ENCODE measurements at places on chromosomes 4 and X.
A peak's percentile ranks its signal among the peaks of the same experiment; 100 is the strongest.

- DNase-seq, result no peak
Observed at GRCh38 chr4:142913461-142914030, 67.4 kb upstream of the INPP4B start.

- DNase-seq, result no peak
Observed at GRCh38 chrX:100642290-100642689, 1.7 kb upstream of the SRPX2 start.

GRCh38 chr4:38255572-38255971 is 295.4 kb downstream of the PTTG2 start:
- no peak for DNase-seq

GRCh38 chrX:41692162-41692749 is 3.5 kb downstream of the GPR34 start:
- no peak for DNase-seq

DNA sequence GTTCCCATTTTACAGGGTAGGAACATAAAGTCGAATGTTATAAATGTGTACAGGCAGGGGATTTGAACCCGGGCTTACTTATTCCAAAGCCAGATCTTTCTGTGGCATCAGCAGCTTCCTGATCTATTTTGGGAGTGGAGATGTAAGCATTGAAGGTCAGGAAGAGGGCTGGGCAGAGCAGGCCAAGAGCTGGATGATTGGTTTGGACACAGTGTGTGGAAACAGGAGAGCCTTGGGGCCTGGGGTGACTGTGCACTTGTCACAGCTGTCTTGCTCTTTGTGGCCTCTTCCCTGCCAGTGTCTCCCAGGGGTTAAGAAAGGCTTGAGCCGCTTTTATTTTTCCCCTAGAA is 127.9 kb upstream of the ENPP6 start:
- DNase-seq, result peak; percentile 61

GRCh38 chr4:187499956-187500355 is 495.6 kb upstream of the ZFP42 start:
- no peak for DNase-seq

- no peak for DNase-seq
Observed at GRCh38 chrX:153853180-153853901, 23.0 kb upstream of the PDZD4 start.

DNA sequence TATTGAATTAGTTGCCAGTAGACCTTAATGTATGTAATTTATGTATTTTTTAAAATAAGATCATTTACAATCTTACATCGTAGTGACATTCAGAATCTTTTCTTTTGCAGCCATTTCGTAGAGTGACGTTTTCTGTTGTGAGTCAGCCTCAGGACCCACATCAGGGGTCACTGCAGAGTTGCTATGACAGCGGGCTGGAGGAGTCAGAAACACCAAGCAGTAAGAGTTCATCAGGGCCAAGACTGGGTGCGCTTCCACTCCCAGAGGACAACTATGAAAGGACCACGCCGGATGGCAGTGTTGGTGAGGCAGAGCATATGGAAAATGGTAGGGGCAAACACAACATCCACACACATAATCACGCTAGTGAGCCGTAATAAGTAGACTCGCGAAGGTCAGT is 199.9 kb downstream of the PCDH7 start:
- DNase-seq, result no peak

DNA sequence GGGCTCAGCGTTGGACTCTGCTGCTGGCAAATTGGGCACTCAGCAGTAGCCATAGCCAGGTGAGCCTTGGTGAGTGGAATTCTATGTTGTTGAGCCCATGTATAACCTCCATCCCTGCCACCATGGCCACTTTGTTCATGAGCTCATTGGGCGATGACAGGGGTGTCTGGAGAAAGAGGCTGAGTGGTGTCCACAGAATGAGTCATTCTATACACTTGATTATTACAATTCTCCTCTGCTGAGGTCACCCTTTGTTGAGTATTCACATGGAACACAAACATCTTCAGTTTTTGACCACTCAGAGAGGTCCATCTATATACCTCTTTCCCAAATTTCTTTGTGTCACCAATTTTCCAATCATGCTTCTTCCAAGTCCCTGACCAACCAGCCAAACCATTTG is 1341.7 kb downstream of the PCDH7 start:
- DNase-seq, result no peak

DNA sequence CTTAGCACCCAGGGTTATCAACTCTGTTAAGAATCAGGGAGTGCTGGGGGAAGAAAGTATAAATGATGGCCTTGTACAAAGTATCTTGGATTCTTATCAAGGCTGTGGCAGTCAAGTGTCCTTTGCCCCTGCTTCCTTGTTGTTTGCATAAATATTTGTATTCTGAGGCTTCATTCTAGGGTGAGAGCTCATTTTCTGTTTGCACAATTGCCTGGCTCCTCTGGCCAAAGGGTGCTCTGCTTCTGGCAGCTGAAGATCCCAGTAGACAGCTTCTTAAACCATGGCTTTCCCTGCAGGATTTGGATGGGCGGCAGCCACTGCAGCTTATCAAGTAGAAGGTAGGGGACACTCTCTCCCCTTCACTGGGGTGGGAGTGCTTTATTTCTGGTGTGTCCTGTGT is at the start of gene GBA3:
Gene GBA3 (plus strand): TSS at position 202 of the 400 bp plus-strand sequence.
- no peak for DNase-seq

GRCh38 chrX:42246814-42247213 is 323.5 kb upstream of the CASK start:
- no peak for DNase-seq

DNA sequence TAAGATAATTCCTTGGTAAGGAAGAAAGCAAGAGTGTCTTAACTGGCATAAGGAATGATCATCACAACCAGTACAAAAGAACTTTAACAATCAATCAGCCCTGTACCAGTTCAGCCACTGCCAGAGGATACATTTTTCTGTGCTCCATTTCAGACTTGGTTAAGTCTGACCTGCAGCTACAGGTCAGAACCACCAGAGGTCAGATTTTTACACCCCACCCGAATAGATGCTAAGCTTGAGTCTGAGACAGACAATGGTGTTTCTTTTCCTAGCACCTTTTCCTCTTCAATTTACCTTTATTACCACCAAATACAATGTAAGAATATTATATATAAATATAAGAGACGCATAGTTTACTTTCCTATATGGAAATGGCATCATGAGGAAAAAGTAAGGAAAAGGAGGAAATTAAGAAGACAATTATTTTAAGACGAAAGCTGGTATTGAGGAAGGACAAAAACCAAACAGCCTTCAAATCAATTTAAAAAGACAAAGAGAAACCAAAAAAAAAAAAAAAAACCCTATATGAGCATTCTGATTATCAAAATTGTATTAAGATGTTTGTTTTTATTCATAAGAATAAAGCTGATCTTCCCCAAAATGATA is 215.3 kb upstream of the TTC29 start:
- no peak for DNase-seq

DNA sequence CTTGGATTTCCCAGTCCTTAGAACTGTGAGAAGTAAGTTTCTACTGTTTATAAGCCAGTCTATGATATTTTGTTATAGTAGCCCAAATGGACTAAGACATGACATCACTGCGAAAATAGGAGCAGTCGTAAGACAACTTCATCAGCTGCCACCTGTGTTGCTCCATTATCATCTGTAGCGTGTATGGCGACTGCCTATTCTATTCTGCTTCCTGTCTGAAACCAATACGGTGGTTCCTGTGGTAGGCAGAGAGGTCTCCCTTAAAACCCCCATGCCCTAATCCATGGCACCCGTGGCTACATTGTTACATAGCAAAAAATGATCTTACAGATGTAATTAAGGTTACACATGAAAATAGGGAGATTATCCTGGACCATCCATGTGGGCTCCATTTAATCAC is 105.4 kb upstream of the FAT1 start:
- no peak for DNase-seq

DNA sequence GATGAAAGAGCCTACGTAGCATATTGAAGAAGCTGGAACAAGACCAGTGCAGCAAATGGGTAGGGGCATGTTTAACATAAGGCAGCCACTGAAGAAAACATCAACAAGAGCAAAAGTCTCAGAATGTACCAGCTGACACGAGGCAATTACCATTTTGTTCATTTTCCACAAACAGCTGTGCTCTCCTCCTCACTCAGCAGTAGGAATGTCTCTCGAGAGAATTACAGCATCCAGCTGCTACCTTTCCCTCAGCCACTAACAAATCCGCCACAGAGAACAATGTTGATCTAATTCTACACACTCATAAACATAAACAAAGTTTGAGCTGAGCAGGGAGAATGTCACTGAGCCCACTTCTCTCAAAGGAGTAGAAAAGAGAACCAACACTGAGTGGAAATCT is 68.0 kb downstream of the OPHN1 start:
- no peak for DNase-seq

- no peak for DNase-seq
Observed at GRCh38 chr4:98939438-98939837, 10.5 kb upstream of the EIF4E start.

DNA sequence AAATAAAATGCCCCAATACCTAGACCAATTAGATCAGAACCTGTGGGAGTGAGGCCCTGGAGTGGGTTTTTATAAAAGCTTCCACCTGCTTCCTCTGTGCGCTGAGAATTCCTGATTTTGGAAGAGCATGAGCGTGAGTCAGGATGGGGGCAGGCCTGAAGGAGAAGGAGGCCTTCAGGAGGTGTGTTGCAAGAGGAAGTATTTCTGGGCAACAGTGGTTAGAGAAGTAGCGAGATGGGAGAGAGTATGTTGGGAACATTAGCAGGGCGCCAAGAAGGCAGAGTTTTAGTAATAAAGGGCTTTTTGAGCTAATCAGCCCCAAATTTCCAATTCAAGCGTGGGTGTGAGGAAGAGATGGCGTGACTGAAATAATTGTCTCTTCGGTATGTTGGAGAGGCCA is 349.8 kb downstream of the UNC5C start:
- no peak for DNase-seq

DNA sequence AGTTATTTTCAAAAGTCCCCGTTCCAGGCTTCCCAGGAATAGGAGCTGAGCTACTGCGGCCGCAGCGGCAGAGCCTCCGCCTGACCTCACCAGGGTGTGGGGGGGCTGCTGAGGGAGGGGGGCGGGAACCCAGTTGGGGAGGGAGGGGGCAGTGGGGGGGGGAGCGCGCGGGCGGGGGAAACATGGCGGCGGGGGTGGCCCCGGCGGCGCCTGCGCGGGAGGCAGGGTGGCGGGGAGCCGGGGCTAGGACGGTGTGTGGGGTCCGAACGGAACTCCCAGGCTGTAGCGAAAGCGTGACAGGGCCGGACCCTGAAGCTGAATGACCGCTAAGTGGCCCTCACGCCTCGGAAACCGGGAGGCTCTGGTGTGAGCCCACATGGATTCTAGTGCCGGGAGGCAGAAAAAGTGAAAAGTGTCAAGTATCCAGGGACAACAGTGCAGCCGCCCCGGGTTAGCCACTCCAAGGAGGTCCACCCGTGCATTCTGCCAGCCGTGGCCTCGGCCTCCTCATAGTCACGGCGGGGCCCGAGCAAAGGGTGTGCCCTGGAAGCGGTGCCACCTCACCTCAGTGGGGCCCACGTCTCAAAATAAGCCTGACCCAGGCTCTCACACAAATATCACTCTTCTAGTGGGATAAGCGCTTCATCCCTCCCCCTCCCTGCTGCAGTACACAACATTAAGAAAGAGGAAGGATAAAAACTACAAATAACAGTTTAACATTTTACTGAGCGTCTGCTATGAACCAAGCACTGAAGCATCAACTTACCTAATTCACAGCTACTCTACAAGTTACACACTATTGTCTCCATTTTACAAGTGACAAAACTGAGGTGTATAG is at the start of gene KLHL13:
Gene KLHL13 (minus strand): TSS at position 98 of the 838 bp plus-strand sequence. CDS start 88,337 bp downstream, outside the sequence.
- peak; percentile 45 for DNase-seq

GRCh38 chr4:94540476-94540875 is 88.7 kb downstream of the PDLIM5 start:
- no peak for DNase-seq

GRCh38 chrX:17931855-17932254 is 70.8 kb upstream of the RAI2 start:
- DNase-seq, result no peak

- DNase-seq, result no peak
Observed at GRCh38 chr4:147943159-147943638, 211.3 kb downstream of the ARHGAP10 start.

GRCh38 chr4:87240341-87240740 is 19.9 kb upstream of the KLHL8 start:
- no peak for DNase-seq

- DNase-seq, result no peak
Observed at GRCh38 chrX:9746148-9746888, 19.3 kb downstream of the GPR143 start.

DNA sequence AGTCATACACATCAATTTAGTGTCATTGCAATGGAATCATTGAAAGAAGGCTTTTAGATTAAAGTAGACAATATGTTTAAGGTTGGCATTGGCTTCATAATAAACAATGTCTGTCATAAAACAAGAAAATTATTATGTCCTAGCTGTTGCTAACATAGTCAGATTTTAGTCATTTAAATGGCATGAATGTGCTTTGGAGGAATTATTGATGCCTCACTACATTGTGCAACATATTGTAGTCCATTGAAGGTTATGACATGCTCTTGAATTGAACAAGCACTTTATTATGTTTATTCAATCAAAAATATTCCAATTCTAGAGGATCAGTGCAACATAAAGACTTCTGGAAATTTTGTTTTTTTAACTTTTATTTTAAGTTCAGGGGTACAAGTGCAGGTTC is 489.8 kb upstream of the AMOT start:
- no peak for DNase-seq

Data from heart left ventricle (tissue), 16 donors.